ENCODE measurements at places on chromosomes 4 and X. TPM values are rescaled to one million over a fixed set of nuclear protein-coding genes. Genes with fewer than 3 reads are reported as not detected.

Gene SMIM10
- 6.8 TPM for total RNA-seq

Gene GPR50
- total RNA-seq: not detected

Gene RAB40A
- 0.12 TPM for total RNA-seq

Gene USP17L22
- total RNA-seq: not detected

Gene AFM
- total RNA-seq: not detected

Gene BBS12
- 6.2 TPM for total RNA-seq

Gene MTMR8
- total RNA-seq: 1.1 TPM

Gene XAGE1B
- total RNA-seq: not detected

Gene MUC7
- not detected for total RNA-seq
